ENCODE measurements at places on chromosomes 4 and X.

DNA sequence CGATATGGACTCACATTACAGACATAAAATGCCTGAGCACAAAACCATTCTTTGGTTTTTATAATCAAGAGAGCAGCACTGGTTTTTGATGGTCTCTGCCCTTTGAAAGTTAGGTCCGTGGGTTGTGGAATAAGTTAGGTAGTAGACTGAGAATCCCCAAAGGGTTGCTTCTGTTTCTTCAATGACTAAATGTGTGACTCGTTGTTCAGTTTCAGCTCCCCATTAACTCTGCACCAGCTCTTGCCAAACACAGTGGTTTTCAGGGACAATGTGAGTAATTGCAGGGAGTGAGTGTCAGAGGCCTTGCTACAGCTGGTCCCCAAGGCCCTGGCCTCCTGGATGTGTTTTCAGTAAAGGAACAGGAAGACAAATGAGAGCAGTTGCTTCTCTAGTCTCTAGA lies 24.8 kb downstream of the SMIM20 start:
- DNase-seq = no peak

GRCh38 chr4:25535278-25535677 lies 120.4 kb upstream of the SLC34A2 start:
- DNase-seq = no peak

- no peak for DNase-seq
These were observed 209.4 kb upstream of the UGT8 start for GRCh38 chr4:114389070-114389685.

GRCh38 chr4:3036131-3036952 lies 38.0 kb downstream of the HTT-AS start:
- DNase-seq = no peak

GRCh38 chr4:7390906-7391636 lies 43.7 kb downstream of the PSAPL1 start:
- no peak for DNase-seq

DNA sequence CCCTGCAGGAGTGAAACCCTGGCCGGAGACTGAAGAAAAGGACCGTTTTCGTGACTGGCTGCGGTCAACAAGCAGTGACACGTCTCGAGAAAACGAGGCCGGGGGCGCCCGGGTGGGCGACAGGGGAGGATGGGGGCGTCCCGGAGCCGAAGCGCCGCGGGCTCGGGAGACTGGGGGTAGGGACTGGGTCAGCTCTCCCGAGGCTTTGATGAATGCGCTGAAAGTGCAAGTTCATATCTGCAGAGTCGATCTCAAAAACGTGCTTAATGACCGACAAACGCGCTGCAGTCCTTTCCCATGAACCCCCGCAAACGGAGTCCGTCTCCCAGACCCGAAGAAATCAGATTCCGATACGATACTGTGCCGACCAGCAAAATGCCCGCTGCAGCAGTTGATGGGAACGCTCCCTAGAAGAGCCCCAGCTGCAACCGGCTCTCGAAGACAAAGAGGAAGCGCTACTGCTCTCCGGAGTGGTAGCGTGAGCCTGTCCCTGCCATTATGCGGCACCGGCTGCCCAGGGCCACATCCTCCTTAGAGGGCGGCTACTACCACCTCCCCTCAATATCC lies 806 bp upstream of the CD99L2 start:
- DNase-seq = peak; percentile 71

DNA sequence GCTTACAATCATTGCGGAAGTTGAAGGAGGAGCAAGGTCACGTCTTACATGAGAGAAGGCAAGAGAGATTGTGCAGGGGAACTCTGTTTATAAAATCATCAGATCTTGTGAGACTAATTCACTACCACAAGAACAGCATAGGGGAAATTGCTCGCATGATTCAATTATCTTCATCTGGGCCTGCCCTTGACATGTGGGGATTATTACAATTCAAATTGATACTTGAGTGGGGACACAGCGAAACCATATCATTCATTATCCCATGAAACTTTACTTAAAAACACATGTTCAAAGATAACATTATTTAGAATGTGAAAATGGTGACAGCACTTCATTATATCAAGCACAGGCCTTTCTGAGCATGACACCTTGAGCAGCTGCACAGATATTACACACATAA lies 1087.8 kb downstream of the C4orf33 start:
- DNase-seq = no peak

GRCh38 chr4:32341342-32341741 lies 1621.2 kb downstream of the PCDH7 start:
- DNase-seq = no peak

GRCh38 chr4:158020734-158021346 lies 152.0 kb downstream of the GASK1B start:
- DNase-seq = no peak

DNA sequence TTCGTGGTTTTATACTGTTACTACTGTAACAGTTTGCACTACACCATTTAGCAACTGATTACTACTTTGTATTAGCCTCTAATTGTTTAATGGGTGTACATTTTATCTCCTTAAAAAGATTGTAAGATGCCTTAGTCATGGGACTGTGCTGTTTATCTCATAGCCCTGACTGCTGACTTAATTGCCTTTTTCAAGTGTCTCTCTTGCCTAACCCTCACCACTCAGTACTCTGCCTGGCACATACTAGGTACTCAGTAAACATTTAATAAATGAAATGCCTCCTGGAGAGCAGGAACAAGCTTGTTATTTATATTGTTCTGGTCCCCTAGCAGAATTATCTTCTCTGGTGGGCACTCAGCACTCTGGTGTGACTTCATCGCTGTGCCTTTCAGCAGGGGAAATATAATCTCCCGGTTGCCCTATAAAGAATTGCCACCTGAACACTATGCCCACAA lies 1.7 kb upstream of the STIM2 start:
- no peak for DNase-seq

Data from Karpas-422 (cell line).